ENCODE measurements at places on chromosomes 7 and 10.

DNA sequence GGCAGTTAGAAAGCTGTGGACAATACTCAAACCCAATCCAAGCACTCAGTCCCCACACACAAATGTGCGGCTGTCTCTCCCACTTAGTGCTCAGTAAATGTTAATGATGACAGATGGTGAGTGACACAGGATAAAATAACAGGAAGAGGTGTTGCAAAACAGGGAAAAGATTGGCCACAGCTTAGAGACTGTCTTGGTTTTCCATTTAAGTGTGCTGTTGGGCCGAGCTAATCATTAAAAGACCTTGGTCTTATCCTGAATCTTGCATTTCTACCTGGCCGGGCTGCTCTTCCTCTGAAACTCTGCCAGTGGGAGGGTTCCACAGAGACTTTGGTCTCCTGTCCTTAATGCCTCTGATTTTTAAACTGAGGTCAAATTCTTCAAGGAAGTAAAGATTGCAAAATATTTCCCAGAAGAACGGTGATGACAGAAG is 113.1 kb upstream of the RNF32 start:
- no peak for DNase-seq

- no peak for DNase-seq
Measured at GRCh38 chr10:35643151-35644049, 1.3 kb upstream of the FZD8 start.

GRCh38 chr7:132113536-132114371 is 462.5 kb downstream of the PLXNA4 start:
- DNase-seq, result no peak

GRCh38 chr10:95606922-95607321 is 45.8 kb upstream of the SORBS1 start:
- no peak for DNase-seq

DNA sequence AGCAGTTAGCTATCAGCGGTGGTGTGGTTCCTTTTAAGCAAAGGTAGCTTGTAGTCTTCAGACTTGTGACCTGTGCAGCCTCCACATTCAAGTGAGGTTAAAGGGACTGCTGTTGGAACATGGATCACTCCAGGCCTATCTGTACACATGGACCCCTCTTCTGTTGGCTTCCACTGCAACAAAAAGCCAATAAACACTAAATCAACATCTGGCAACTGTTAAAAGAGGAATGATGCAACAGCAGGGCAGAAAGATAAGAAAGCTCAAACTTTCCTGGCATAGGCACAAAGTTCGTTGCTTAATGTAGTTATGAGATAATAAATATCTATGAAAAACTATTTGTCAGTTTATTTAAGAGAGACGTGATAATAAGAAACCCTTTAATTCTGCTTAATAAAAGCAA is 4.0 kb upstream of the MINPP1 start:
- no peak for DNase-seq

- no peak for DNase-seq
Measured at GRCh38 chr7:150717814-150718420, 1.5 kb downstream of the GIMAP1 start.
